ENCODE measurements at places on chromosomes 12 and 14. TPM values are rescaled to one million over a fixed set of nuclear protein-coding genes. Genes with fewer than 3 reads are reported as not detected.
A peak's percentile ranks its signal among the peaks of the same experiment; 100 is the strongest.

DNA sequence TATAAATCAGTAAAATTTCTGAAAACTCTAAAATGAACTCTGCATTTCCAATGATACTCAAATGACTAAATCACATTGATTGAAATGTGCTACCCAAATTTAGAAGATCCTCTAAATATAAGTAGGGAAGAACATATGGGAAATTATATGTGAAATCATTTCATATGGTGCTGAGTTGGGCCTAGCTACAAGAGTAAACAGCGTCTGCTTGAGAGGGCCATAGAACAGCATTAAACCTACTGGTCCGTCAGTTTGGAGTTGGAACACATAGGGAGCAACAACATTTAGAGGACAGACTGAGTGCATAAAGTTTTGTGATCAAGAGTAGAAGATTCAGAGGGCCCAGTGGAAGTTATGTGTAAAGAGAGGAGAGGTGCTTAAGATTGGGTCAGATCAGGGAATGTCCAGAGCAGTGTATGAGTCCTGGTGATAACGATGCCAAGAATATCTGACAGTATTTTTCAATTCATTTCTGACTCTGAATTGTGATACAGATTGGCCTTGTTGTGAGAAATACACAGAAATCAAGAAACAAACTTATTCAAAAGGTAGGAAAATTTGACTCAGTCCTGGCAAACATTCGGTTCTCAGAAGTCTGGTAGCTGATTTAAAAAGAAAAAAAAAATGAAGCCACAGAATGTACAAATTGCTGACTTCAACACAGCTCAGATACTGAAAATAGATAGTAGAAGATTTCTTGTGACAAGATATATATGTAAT, 362.2 kb downstream of the CCDC91 start:
- DNase-seq: peak; percentile 62

DNA sequence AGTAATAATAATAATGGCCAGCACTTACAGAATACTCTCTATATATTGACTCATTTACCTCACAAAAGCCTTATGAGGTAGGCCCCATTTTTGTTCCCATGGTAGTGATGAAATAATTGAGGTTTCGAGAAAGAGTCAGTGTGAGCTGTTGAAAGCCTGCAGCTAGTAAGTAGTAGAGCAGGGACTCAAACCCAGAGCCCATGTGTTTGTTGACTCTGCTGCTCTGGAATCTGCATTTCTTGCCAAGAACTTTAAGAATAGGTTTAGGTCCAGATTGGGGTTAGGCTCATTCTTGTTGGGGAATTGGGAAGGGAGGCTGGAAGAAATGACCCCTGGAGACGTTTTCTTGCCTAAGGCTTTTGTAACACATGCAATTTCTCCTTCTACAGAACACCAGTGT, 27.9 kb downstream of the DYRK4 start:
- no peak for DNase-seq

TMEM30B gene
- polyA plus RNA-seq: 2.3 TPM

- no peak for DNase-seq
Measured at GRCh38 chr12:43069768-43070221, 480.2 kb upstream of the PRICKLE1 start.

DNA sequence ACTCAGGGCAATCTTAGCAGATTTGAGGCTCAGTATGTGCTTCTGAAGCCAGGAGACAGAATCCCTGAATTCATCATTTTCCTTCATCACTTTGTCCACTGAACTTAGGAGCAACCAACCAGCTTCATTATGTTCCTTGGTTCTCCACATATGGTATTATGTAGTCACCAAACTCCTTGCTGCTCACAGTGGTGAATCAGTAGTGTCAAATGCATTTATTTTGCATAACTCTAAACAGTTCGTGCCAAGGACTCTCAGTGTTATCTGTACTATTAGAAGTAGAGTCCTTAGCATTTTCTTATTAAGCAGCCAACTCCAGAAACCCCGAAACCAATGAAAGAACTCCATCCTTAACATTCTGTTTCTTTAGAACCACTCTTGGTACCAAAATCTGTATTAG, 466.9 kb upstream of the RGS6 start:
- DNase-seq: no peak

DNA sequence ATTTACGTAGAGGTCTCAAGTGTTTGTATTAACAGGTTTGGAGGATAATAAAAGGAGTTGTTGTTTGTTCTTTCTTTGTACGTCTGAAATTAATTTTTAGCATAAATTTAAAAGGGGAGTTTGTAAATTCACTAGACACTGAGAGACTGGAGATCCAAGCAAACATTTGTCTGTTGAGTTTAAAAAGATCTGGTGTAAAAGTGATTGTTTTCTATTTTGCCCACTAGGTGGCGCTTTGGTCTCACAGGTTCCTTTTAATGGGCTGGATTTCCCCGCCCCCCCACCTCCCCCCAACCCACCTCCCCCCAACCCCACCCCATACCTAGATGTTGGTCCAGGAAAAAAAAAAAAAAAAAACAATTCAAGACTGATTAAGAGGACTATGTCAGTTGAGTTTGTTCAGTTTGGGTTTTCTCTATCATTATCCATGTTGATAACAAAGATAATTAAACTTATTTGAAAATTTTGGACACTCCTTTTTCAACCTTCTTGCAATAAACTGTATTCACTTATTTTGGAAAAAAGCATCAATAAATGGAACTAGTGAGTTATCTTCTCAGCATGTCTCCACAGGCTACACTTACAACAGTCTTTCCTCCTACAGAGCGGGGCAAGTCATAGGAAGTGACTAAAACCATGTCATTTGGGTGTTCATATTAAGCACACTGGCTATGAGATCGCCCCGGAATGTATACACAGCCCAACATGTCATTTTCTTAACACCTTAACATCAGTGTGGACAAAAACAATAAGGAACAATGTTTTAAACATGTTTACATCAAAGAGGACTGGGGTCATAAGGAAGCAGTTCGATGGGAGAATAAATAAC, 841.1 kb downstream of the NRXN3 start:
- DNase-seq: peak; percentile 32

GRCh38 chr14:22380571-22381407, 208.2 kb downstream of the DAD1 start:
- DNase-seq: peak; percentile 65

GRCh38 chr14:104390221-104390931, 189.2 kb upstream of the C14orf180 start:
- no peak for DNase-seq

GRCh38 chr12:67943141-67943892, 45.9 kb upstream of the IFNG-AS1 start:
- DNase-seq: peak; percentile 89

CEP128 gene
- 3.9 TPM for polyA plus RNA-seq

- DNase-seq: no peak
Measured at GRCh38 chr12:115988625-115989563, 288.6 kb downstream of the MED13L start.

- DNase-seq: peak; percentile 6
Measured at GRCh38 chr12:32033406-32033805, 73.2 kb upstream of the BICD1 start.

- no peak for DNase-seq
Measured at GRCh38 chr12:100345020-100345767, 11.7 kb upstream of the SLC17A8 start.

DNA sequence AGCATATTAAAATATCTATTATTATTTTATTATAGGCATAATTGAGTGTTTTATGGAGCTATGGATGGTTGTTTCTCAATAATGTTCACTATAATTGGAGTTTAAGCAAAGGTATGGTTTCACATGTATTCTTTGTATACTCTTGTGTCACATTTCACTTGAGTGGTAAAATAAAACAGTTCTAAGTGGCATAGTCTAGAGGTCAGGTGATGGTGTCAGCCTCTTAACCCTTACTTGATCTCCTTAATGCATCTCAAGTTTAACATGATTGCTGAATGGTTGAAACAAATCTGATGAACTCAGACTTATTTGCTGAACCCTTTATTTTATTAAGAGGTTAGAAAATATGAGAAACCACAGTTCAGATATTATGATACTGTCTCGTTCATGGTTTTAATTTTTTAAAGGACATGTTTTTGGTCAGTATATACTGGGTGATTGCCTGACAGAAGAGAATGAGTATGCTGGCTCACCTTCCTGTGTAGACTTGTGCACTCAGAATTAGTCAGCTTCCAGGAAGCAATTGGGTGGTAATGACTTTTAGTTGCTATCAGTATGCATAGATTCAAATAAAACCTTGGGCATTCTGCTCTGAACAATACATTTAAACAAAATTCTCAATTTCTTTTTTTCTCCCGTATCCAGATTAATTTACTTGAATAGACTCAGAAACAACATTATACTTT, 464.6 kb downstream of the PCNX1 start:
- DNase-seq: no peak

GRCh38 chr12:108253540-108253939, 85.6 kb downstream of the CMKLR1 start:
- peak; percentile 17 for DNase-seq

SIRT4 gene
- 4.6 TPM for polyA plus RNA-seq

SLC5A8 gene
- not detected for polyA plus RNA-seq

GRCh38 chr14:65772466-65772865, 359.9 kb downstream of the FUT8 start:
- no peak for DNase-seq

GRCh38 chr14:45381091-45381490, 128.1 kb upstream of the MIS18BP1 start:
- no peak for DNase-seq

CACNA2D4 gene
- polyA plus RNA-seq: 3.7 TPM

DNA sequence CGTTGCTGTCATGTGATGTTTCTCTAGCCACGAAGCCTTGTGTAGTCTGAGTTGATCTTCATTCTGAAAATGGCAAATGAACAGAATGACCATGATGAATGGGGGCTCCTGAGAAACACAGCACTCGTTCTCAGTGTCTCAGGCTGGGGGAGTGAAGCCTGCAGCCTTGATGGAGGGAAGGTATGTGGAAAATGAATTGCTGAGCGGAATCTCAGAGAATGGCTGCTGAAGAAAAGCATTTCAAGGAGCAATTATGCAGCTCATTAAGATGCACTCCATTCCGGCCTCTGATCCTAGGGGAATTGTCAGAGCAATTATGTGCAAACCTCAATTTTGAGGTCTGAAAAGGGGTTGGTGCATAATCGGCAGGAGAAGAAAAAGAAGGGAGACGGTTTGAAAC, 167.1 kb downstream of the CHST11 start:
- DNase-seq: no peak

OR10G2 gene
- polyA plus RNA-seq: not detected

DNA sequence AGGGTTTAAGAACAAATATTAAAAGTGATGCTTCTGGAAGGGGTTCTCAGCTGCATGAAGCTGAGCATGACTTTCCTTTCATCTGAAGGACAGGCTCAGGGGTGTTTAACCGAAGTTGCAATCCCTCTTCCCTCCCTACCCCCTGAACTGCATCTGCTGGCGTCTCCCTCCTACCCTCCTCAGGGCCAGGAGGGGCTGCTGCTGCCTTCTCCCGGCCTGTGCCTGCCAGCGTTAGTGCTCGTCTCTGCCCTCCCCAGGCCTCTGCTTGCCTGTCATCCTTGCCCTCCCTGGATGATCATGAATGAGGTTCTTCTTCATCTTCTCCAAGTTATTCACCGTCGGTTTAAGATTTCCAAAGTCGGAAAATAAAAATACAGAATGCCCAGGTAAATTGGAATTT, 12.2 kb downstream of the SMOC1 start:
- DNase-seq: no peak

DNA sequence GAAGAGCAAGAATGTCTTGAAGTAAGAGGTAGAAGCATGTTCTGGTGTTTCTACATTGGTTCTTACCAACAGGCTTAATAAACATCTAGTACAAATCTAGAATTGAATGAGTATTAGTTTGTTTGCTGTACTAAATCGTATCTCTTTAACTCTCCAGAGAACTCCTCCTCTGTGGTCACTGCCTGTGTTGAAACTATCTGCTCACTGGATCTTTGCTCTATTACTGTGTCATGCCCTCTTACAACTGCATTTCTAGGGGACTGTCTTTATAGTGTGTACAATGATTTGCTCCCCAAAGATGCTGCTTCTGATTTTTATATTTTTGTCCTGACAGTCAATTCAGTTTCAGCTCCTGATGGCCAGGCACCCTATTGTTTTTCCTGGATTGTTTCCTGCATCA, 50.1 kb upstream of the E2F7 start:
- no peak for DNase-seq

BHLHE41 gene
- 1.3 TPM for polyA plus RNA-seq

GPR84 gene
- polyA plus RNA-seq: 0.25 TPM

EPYC gene
- polyA plus RNA-seq: 0.12 TPM

- DNase-seq: no peak
Measured at GRCh38 chr14:61927520-61927919, 165.3 kb downstream of the SNAPC1 start.

FSCB gene
- polyA plus RNA-seq: not detected

- peak; percentile 38 for DNase-seq
Measured at GRCh38 chr12:99810718-99811593, 163.4 kb downstream of the GARIN6 start.

- DNase-seq: no peak
Measured at GRCh38 chr14:87934185-87934584, 58.8 kb downstream of the GALC start.
